Activated CD4-positive, alpha-beta T cell treated with anti-CD3 and anti-CD28 coated beads for 36 hours (primary cell): ENCODE measurements at places on chromosomes 6 and 20. TPM values are rescaled to one million over a fixed set of nuclear protein-coding genes. Genes with fewer than 3 reads are reported as not detected.

Gene IRF4
- 617 TPM for total RNA-seq

GRCh38 chr6:475314-475713 is 83.8 kb downstream of the IRF4 start:
- no peak for DNase-seq

GRCh38 chr6:11902527-11902926 is 109.6 kb upstream of the HIVEP1 start:
- DNase-seq: no peak

GRCh38 chr6:44105146-44105545 is 22.1 kb downstream of the MRPL14 start:
- no peak for DNase-seq

- no peak for DNase-seq
Measured at GRCh38 chr6:5772408-5773120, 234.2 kb downstream of the NRN1 start.
